Fibroblast of villous mesenchyme (primary cell): ENCODE measurements at places on chromosomes 11 and 22.

- DNase-seq = no peak
Observed at GRCh38 chr11:1966531-1966930, 19.4 kb downstream of the MRPL23 start.

DNA sequence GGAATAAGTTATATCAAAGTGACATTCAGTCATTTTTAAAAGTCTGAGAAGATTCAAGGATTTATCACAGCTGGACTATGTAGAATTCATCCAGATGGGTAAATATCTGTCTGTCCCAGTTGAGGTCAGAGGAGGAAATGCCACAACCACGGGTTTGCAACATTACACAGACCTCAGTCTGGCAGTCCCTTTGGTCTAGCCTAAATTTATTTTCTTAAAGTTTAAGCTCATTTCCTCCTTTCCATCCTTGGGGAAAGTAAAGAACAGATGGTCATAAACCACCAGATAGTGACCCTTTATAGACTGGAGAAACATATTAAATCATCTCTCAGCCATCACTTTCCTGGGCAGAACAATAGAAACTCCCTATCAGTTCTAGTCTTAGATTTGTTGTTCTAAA, 238.4 kb upstream of the DDI1 start:
- peak; percentile 88 for DNase-seq

GRCh38 chr11:117919341-117919740, 9.9 kb downstream of the TMPRSS13 start:
- DNase-seq = no peak

DNA sequence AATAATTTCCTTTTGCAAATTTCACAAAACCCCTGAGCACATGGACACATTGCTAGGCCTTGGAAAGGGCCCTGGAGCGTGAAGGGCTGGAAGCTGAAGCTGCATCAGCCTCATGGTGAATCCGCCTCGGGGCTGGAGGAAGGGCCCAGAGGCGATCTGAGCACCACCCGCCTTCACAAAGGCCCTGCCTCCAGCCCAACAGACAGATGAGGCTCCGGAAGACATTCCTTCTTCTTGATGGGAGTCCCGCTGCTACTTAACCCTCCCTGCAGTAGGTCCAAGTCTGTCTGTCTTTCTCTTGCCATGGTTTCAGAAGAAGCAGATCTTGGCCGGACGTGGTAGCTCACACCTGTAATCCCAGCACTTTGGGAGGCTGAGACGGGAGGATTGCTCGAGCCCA, 16.5 kb downstream of the ARRB1 start:
- DNase-seq = peak; percentile 37

- no peak for DNase-seq
Observed at GRCh38 chr11:72411623-72412419, 22.5 kb downstream of the CLPB start.

DNA sequence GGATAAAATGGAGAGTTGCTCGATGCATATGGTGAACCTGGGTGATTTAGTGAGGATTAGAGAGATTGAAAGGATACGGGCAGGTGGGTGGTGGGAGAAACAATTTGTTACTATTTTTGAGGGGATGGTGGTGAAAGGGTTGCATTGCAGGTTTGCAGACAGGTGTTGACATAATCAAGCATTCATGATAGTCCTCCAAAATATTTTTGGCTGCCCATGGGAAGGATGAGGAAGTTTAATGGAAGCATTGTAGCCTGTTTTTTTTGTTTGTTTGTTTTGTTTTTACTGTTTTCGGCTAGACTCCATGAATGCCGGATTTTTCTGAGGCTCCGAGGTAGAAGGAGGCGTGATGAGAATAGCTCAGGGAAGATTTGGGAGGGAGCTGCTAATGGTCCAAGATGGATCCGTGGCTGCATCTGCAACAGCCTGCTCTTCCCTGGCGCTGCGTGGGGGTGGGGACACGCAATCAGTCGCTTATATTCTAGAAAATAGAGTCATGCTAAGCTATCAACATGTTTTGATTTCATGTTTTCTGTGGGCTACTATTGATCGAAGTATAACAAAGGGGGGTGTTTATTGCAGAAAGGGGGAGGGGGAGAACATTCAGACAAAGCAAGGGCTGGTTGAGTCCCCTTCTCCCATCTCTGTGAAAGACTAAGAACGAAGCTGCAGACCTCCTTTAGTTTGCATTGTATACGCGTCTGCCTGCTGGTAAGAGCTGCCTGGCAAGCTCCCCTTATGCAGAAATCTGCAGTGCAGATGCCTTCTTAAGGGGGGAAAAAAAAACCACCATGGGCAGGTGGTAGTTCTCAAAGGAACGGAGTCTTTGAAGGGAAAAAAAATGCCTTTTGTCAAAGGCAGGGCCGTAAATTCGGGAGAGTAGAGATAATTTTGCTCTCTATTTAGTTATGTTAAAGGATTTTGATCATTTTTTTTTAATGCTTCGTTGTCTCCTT, 1.0 kb downstream of the RTN3 start:
- peak; percentile 41 for DNase-seq

DNA sequence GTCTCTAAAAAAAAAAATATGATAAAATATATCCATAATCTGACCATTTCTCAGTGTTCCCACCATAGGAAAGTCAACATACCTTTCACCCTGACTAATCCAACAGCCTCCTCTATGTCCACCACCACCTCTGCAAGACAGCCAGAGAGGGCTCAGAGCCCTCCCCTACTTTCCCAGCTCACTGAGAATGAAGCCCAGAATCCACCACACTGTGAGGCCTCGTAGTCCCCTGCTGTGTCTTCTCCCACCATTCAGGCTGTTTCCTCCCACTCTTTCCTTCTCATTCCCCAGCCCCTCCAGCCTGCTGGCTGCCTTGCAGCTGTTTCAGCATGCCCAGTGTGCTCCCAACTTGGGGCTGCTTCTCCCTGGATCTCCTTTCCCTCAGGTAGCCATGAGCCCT, 27.0 kb downstream of the SGSM3 start:
- no peak for DNase-seq

GRCh38 chr11:59144096-59144495, 1.4 kb downstream of the FAM111A start:
- no peak for DNase-seq

- peak; percentile 77 for DNase-seq
Observed at GRCh38 chr11:128904656-128905344, 13.6 kb downstream of the KCNJ5 start.
